Endothelial cell (in vitro differentiated cells): ENCODE measurements at places on chromosomes 4 and X. TPM values are rescaled to one million over a fixed set of nuclear protein-coding genes. Genes with fewer than 3 reads are reported as not detected.

DNA sequence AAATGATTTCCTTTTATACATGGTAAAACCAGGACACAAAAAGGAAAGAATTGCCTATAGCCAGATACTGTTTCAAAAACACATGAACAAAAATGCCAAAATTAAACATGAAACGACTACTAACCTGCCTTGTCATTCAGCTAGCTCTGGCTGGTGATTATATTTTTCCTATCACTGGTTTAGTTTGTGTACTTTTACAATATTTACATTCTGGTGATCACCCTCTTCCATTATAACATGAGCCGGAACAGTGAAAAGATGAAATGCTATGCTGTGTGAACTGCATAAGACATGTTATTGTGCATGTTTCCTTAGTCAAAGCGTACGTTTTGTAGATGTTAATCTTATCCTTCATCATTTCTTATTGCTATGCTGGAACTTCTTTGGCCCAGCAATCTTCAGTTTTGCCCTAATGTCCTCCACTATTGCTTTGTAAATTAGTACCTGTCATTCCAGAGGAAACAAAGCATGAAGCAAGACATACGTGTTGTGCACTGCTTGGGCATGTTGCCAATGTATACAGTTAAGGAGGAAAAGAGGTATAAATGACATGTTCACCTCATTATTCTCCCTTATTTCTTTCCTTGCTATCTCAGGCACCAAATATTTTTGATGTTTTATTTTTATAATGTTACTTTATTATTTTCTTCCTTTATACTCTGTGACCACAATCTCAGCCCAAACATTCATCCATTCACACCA is 386.3 kb downstream of the ARHGAP24 start:
- DNase-seq: no peak

- no peak for DNase-seq
Observed at GRCh38 chr4:153346563-153346962, 2.1 kb downstream of the MND1 start.

DNA sequence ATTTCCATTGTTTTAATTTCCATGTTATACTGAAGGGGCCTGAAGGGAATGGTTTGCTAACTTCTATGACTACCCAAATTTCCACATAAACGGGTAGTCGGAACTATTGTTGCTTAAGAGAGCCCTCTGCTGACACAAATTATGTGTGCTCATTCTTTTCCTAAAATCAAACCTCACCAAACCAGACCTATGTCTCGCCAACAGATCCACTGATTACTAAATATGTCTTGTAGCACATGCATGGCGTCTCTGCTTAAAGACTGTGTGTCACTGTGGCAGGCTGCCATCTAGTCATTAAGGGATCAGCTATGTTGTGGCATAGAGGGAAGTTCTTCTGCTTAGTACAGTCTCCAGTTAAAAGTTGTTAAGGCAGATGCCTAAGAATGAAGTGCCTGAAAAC is 25.1 kb downstream of the PIR start:
- DNase-seq: no peak

Gene ASB12
- total RNA-seq: 0.33 TPM

Gene BST1
- 12.6 TPM for total RNA-seq

Gene AREG
- not detected for total RNA-seq
